NCI-H1694 (cell line): ENCODE measurements at places on chromosomes 1 and 21.

DNA sequence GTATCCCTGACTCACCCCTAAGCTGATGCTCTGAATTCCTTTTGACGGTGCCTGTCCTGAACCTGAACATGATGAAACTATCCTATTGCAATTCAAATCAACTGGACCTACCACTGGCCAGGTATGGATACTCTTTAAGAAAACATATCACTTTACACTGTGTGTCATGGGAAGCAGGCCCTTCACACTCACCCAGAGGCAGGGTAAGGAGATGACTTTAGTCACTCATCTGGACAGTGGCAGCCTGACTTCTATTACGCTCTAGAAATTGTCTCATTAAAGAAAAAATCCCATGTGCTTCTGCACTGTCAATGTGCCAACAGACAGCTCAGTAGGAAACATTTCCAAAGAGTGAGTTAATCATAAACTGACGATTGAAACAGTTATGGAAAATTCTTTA, 94.3 kb downstream of the VAV3 start:
- DNase-seq, result no peak

GRCh38 chr1:30968220-30968971, 59.8 kb upstream of the SDC3 start:
- DNase-seq, result no peak

DNA sequence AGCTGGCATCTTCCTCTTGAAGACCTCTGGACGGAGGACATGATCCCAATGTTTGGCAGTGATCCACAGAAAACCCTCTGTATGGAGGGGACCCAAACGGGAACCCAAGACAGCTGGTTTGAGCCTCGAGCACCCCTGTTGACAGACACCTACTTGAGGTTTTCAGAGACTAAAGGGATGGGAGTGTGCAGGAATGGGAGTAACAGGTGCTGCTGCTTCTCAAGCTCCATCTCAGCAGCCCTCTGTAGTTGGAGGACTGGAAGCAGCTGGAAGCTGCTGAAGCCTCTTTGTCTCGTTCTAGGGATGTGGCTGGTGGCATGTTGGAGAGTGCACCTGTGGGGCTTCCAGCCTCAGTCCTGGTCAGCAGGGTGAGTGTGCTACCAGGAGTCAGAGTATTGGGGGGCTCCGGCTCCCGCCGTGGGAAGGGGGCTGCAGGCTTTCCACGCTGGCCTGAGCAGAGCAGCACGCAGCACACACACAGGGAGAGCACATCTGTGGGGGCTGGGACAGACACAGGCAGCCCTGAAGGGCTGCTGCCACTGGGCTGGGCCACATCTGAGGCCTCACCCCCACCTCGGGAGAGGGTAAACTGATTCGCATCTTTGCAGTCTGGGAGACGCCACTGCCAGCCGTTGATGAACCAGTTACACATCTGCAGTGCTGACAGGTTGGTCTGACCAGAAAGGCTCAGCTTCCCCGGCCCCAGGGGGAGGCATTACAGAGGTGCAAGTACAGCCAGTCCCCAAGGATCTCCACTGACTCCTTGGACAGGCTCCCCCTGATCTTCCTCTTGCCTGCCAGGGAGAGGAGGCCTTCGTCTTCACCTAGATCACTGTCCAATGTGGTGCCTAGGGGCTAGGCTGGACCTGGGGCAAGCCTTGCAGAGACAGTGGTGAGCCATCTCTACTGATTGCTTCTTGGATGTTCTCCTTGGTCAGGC, 56.6 kb downstream of the ADSS2 start:
- no peak for DNase-seq

DNA sequence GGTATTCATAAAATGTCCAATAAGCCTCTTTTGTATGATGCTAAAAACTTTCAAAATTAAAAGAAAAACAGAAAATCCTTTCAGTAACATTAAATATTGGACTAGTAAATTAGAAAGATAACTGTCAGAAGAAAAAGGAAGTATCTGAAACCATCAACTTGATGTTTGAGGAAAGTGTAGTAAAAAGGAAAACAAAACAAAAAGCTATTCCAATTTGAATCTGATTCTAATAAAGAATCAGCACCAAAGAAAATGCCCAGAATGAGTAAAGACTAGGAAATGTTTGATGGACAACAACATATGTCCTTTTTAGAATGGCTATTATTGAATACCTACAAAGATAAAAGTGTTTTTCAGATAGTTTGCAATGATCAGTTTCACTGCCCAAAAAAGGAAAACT, 79.9 kb upstream of the RBM34 start:
- no peak for DNase-seq

DNA sequence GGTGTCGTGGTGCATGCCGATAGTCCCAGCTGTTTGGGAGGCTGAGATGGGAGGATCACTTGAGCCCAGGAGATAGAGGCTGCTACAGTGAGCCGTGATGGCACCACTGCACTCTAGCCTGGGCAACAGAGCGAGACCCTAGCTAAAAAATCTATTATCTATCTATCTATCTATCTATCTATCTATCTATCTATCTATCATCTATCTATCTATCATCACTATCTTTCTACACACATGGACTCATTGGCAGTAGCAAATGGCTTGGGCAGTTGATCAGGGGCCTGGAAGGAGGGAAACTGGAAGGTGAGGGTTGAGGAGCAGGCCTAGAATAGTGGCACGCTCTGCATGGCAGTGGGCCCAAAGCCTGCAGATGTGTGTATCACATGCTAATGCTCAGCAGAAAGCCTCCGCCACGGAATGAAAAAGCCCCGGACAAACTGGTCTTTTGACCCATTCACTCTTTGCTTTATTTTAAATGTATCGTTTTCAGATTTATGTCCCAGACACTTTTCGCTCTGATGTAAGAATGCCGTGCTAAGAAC, 7.3 kb upstream of the HUNK start:
- no peak for DNase-seq
